ENCODE measurements at places on chromosomes 13 and 19.

- DNase-seq: no peak
Measured at GRCh38 chr13:99279637-99280036, 21.5 kb upstream of the GPR18 start.

GRCh38 chr13:45278096-45278645, 62.8 kb downstream of the TPT1 start:
- DNase-seq: no peak

DNA sequence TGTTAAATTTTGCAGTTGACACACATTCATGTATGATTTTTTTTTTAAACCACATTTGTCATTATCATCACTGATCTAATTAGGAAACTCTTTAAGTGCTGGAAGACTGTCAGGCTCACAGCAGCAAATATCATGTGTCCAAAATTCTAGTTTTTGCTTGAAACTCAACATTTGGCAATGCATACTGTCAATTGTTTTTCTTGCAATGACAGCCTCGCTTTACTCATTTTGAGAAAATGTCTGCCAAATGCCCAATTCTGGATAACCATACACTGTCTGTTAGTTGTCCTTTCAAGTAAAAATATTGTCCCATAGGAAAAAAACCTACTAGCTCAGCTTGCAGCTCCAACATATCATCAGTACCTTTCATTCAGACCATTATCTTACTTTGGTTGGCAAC, 523.9 kb upstream of the ARGLU1 start:
- DNase-seq: no peak

GRCh38 chr13:105389373-105389772, 1146.1 kb downstream of the EFNB2 start:
- no peak for DNase-seq

- no peak for DNase-seq
Measured at GRCh38 chr13:113493315-113493951, 2.9 kb upstream of the DCUN1D2 start.

- DNase-seq: no peak
Measured at GRCh38 chr13:25908366-25908765, 143.4 kb downstream of the SHISA2 start.

DNA sequence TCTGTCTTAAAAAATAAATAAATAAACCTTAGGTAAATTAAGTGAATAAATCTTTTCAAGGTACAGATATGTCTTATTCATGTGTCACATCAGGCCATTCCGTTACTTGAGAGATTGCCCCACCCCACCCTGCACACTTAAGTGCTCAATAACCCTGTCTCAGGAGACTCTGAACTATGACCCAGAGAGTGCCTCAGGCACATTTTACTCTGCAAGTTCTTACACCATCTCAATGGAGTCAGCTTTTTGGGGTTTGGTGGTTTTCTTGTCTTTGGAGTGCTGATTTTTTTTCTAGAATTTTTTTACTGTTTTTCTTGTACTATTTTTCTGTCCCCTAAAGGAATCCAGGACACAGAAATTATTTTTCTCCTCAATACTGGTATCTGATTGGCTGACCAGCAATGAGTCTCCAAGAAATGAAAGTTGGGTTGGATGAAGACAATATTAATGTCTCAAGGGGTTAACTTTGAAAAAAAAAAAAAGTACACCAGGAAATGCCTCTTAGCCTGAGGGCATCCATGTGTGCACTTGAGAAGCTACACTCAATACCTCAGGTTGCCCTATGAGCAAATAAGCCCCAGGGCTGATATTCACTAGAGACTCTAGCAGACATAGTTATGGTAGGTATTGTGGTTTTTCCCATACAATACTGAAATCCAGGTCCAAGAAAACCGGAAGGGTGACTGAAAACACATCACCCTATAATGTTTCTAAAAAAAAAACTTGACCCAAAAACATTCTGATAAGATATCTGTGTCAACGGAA, 114.6 kb upstream of the ZNF91 start:
- DNase-seq: no peak

- DNase-seq: no peak
Measured at GRCh38 chr19:17778251-17778967, 16.5 kb upstream of the B3GNT3 start.

- no peak for DNase-seq
Measured at GRCh38 chr13:113837560-113838355, 26.1 kb downstream of the GAS6 start.

- no peak for DNase-seq
Measured at GRCh38 chr13:110328573-110328972, 21.5 kb downstream of the COL4A2 start.

GRCh38 chr19:13269348-13269747, 119.1 kb downstream of the IER2 start:
- DNase-seq: no peak

DNA sequence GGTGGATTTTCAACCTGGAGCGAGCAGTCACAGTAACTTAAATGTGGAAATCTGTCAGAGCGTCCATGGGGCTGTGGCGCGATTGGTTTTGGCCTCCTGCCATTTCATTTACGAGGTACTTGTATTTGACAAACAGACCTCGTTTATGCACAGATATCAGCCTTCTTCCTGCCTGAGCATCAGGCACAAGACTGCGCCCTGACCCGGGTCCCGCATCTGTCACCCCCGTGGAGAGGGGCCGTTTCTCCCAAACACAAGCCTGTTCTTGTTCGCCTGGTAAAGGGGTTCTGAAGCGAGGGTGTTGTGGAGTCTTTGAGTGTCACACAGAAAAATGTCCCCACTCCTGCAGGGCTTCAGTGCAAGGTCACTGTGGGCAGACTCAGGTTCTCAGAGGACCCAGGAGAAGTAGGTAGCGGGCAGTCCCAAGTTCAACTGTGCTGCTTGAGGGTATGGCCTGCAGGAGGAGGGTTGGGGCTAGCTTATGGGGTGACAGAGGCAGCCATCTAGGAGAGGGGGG, 202.3 kb downstream of the URI1 start:
- DNase-seq: no peak

- no peak for DNase-seq
Measured at GRCh38 chr19:22427960-22428913, 6.1 kb upstream of the ZNF98 start.

- DNase-seq: no peak
Measured at GRCh38 chr13:49218493-49219051, 1.6 kb upstream of the MLNR start.

- DNase-seq: no peak
Measured at GRCh38 chr13:52665325-52665724, 12.7 kb downstream of the SUGT1 start.

DNA sequence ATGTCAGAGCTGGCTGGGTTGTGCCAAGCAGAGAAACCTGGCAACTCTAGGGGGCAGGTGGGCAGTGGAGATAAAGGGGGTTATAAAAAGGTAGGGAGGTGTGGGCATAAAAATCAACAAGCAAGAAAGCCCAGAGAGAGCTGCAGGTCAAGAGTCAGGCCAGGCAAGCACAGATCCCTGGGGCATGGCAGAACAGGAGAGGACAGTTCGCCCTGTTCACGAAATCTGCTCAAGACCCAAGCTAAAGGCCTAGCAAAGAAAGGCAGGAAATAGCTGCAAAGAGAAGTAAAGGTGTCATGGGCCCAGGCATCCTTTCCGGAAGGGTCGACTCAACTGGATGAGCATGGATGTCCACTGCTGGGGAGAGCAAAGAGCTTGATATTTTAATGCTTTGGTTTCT, 3.4 kb downstream of the MBNL2 start:
- DNase-seq: peak; percentile 23

DNA sequence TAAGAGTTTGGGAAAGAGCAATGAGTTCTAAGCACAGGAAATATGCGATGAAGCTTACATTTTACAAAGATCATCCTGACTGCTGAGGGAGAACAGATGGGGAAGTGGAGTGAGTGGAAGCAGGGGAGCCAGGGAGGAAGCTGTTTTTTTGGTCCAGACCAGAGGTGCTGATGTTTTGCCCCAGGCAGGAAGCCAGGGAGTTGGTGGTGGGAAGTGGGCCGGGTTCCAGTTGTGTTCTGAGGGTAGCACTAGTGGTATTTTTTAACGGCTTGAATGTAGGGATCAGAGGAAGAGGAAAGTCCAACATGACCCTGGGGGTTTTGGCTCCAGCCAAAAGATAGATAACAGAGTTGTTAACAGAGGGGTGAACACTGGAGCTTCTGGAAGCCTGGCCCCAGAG, 20.7 kb upstream of the OLFM4 start:
- no peak for DNase-seq

- no peak for DNase-seq
Measured at GRCh38 chr19:52959613-52960295, 2.9 kb downstream of the ZNF816 start.

- no peak for DNase-seq
Measured at GRCh38 chr19:4042731-4043082, 24.0 kb downstream of the ZBTB7A start.

DNA sequence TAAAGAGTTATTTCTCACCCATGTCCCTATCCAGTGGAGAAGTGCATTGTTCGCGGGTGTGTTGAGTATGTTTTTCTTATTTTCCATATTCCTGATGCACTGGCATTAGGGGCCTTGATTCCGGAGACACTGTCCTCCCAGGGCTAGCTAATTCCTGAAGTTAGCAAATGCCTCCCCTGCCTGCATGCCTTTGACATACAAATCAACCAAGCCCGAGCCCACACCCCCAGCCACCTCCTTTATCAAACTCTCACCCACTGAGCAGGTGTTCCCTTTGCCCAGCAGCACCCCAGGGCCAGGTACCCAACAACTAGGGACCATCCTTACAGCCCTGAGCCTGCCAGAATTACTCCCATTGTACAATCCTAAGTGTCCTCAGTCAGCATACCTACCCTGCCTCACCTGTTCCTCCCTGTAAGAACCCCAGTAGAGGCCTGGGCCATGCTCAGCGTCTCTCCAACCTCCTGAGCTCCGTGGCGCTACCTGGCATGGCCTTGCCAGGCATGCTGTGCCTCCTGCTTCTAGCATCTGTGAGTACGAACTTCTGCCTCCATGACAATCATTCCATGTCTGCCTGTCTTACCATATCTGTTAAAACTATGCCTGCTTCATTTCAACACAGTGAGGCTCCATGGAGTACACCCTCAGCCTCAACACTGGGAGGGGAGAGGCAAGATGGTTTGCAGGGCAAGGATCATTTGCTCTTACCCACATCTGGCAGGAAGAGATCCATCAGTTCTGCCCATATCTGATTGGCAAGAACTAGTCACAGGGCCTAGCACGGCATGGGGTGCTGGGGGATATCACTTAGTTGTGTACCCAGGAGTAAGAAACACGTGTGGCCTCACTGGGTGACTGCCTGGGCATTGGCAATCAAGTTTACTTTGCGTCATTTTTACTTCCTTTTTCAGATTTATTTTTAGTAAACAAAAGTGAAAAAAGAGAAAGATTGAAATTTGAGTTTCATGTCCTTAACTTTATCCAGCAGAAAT, 203.9 kb downstream of the SHISA2 start:
- no peak for DNase-seq

GRCh38 chr19:34254698-34255432, 511 bp downstream of the GARRE1 start:
- DNase-seq: no peak

GRCh38 chr13:20521364-20522115, 4.1 kb downstream of the CRYL1 start:
- no peak for DNase-seq

- no peak for DNase-seq
Measured at GRCh38 chr13:34546344-34547250, 395.5 kb upstream of the NBEA start.

DNA sequence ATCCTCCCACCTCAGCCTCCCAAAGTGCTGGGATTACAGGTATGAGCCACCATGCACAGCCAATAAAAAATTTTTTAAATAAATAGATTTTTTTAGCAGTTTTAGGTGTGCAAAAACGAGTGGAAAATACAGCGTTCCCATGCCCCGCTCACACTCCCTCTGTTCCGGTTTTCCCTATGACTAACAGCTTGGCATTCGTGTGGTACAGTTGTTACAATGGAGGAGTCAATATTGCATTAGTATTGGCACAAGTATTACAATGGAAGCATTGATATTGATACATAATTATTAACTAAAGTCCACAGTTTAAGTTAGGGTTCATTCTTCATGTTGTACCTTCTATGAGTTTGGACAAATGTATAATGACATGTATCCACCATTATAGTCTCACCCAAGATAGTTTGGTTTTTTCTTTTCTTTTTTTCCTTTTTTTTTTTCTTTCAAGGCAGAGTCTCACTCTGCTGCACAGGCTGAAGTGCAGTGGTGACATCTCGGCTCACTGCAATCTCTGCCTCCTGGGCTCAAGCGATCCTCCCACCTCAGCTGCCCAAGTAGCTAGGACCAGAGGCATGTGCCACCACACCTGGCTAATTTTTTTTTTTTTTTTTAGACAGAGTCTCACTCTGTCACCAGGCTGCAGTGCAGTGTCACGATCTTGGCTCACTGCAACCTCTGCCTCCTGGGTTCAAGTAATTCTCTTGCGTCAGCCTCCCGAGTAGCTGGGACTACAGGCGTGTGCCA, 15.4 kb upstream of the RAB20 start:
- no peak for DNase-seq

GRCh38 chr19:32998722-32999121, 26.7 kb downstream of the FAAP24 start:
- no peak for DNase-seq

GRCh38 chr13:88000239-88000638, 329.1 kb downstream of the SLITRK5 start:
- no peak for DNase-seq

DNA sequence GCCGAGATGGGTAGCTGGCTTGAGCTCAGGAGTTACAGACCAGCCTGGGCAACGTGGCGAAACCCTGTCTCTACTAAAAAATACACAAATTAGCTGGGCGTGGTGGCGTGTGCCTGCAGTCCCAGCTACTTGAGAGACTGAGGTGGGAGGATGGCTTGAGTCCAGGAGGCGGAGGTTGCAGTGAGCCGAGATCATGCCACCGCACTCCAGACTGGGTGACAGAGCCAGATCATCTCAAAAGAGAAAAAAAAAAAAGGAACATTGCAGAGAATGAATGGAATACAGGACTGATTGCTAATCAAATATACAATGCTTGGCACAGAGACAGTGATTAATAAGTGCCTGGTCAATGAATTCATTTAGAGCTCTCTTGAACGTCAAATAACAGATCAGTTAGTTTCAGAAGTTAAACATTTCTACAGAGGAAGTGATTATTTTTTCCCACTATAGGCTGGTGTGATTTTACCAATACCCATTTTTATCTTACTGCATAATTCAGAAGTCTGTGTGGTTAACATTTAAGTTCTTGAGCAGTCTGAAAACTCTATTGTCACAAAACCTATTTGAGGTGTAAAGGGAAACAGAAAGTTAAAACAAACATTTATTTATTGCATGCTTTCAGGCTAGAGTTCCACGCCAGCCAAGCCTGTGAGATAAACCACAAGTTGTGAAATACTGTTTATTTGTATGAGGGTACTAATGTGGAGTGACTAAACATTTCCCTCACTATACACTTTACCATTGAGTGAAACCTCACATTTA, 7.7 kb upstream of the TBC1D4 start:
- DNase-seq: no peak

GRCh38 chr19:19517235-19517619, 1.2 kb downstream of the NDUFA13 start:
- no peak for DNase-seq

All from naive thymus-derived CD8-positive, alpha-beta T cell (primary cell).